ENCODE measurements at places on chromosomes 2 and 18.

GRCh38 chr2:109456776-109457175 is 157.0 kb downstream of the SEPTIN10 start:
- no peak for DNase-seq

DNA sequence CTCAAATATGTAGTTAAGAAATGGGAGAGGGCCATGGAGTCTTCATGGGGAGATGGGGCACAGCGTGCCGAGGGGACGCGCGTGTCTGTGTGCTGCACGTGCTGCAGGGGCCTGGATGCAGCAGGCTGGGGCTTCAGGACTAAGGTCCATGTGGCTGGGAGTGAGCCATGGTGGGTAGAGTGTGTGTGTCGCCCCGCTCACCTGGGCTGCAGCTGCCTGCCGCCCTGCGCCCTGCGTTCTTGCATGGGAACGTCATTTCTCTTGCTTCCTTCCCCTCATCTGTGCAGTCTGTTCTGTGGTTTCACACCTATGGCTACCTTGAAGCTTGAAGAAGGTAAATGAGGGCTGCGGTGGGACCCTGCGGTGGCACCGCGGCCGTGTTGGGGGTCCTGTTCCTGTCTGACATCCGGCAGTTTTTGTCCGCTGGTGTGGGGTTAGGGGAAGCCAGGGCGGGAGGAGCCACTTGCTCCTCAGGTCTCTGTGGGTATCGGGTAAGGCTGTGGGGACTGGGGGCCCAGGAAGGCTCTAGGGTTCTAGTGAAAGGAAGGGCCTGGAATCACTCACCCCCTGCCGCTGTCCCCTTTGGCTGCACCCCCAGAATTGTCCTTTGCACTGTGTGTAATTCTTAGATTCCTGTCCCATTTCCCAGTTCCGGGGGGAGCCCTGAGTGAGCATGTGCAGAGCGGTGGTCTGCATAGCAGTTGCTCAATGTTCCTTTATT is 54.1 kb upstream of the HS6ST1 start:
- DNase-seq, result no peak

DNA sequence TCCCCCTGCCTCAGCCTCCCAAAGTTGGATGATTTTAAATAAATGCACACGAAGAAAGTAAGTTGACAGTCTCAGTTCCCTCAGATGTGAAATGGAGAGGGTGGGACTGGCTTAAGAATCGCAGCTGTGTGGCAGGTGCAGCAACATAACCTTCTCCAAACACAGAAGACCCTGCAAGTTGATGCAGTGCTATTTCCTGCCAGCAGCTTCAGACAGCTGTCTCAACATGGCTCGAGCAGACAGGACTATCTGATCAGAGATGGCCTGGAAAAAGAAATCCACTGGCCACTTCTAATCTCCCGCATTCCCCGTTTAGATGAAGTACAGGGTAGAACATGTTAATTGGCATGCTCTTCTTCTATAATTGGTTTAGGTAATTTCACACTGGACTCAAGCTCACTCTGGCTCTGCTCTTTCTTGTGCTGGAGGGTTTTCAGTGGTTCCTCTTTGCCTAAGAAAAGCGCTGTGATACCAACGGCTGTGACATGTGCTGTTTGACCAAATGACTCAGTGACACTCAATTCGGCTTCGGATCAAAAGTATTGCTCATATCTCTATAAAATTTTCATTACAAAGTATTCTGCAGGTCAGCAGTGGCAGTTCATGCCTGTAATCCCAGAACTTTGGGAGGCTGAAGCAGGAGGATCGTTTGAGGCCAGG is 40.2 kb downstream of the MYOM1 start:
- no peak for DNase-seq

DNA sequence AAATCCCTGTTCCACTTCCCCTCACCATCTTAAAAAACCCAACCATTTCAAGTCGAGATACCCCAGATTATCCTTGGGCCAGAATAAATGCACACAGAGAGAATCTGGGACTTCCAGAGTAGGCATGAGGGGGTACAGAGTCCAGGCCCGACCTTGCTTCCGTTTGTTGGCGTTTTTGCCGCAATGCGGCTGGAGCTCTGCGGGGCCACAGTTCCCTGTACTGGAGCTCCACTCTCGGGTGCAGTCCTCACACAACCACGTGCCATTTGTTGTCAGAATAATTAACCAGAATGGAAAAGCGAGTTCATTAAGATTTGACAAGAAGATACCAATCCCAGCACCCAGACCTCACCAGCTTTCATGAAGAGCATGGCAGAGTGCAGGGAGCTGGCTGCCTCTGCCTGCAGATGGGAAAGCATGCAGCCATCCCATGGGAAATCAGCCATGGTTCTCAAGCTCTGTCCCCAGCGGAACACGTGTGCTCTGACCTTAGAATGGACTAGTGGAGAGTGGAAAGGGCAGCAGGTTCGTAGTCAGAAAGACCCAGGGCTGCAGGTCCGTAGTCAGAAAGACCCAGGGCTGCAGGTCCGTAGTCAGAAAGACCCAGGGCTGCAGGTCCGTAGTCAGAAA is 472.8 kb downstream of the EIPR1 start:
- DNase-seq, result no peak

- DNase-seq, result no peak
Observed at GRCh38 chr2:38178556-38179419, 102.8 kb upstream of the CYP1B1 start.

DNA sequence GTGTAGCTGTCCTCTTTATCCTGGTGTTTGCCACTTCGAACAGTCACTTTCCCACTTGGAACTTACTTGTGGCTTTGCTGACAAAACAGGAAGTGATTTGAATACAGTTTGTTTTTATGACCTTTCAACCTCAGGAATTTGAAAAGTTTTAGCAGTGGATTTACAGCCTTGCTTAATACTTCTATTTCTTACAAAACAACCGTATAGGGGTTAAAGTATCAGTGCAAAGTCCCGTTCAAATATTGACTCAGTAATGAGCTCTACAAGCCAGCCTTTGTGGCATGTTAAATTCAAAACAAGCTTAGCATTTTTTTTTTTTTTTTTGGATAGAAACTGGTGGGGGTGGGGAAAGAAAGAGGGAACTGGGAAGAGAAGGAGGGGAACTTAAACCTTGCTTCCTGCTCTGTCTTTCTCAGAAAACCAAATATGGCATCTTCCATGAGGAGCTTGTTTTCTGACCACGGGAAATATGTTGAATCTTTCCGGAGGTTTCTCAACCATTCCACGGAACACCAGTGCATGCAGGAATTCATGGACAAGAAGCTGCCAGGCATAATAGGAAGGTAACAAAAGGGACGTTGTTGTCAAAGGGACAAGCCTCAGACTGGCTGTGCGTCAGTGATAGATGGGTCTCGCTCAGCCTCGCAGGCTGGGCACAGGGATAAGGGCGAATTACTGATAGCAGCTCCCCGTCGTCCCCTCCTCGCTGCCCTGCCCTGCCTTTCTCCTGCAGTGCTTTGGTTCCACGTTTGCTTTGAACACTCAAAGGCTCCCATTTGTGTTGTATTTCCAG is at the start of gene HNMT:
TSS of gene HNMT (plus strand) at position 408 of the 793 bp plus-strand sequence. CDS start at position 427, 19 bp downstream.
- no peak for DNase-seq

DNA sequence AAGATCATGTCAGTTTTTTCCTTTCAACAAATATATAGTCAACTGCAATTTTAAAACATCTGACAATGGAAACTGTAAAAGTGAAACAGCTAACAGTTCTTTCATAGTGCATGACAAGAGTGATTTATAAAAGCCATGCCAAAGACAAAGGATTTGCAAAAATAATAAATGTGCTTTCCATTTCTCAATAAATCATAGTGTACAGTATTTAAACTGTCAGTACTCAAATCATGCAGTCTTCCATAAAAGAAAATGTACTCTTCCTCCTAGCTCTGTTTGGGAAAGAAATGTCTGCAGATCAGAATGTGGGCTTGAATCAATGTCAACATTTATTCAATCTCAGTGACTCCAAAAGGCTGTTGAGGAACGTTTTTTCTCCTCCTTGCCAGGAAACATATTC is 131.7 kb upstream of the PDE1A start:
- no peak for DNase-seq

- DNase-seq, result peak; percentile 57
Observed at GRCh38 chr2:64609227-64609941, 44.3 kb downstream of the SERTAD2 start.

GRCh38 chr2:84697895-84698294 is 181.6 kb downstream of the DNAH6 start:
- no peak for DNase-seq

GRCh38 chr2:229201521-229201920 is 69.6 kb downstream of the PID1 start:
- DNase-seq, result no peak

GRCh38 chr2:45450634-45451033 is 160.4 kb downstream of the SRBD1 start:
- no peak for DNase-seq

DNA sequence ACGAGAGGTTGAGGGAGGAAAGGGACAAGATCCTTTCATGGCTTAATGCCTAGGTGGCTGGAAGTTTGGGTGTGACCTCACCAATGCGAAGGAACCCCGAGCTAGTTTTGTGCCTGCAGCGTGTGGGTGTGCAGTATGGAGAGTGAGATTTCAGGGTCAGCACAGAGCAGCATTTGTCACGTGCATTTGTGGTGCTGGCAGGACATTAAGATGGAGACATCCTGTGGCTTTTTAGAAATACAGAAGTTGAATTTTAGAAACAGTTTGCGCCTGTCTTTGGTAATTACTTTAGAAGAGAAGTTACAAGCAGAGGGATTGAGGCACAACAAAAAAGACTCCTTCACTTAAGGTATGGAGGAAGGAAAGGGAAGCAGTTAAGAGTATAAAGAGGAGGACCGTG is 258.2 kb upstream of the THUMPD2 start:
- DNase-seq, result no peak

- DNase-seq, result no peak
Observed at GRCh38 chr2:224946895-224947294, 95.4 kb downstream of the DOCK10 start.

DNA sequence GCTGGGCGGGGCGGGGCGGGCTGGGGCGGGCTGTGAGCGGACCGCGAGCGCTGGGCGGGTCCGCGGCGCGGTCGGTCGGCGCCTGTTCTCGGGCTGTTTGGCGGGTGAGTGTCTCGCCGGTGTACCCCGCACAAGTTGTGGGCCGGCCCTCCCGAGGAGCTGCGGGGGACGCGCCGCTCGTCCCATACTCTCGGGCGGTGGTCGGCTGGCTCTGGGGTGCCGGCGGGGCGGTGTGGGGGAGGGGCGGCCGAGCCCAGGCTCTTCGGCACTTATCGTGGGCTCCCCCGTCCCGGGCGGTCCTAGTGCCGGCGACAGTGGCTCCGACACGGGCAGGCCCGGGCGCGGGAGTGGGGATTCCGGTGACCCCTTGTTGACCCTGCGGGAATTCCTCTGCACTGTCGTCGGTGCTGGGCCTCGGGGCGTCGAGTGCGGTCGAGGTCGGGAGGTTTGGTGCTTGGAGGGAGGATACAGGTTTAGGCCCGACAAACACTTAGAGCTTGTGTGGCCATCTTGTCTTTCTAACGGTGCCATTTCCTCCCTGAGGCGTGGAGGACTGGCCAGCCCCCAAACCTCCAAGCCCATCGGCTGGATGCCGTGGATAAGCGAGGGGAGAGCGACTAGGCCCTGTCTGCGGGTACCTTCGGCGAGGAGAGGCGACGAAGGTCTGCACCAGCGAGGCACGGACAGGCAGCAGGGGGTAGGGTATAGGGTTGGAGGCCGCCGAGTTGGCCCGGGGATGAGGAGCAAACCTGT is at the start of gene SEPTIN2:
TSS of gene SEPTIN2 (plus strand) at position 47 of the 753 bp plus-strand sequence. CDS start 8,308 bp downstream, outside the sequence.
- peak; percentile 71 for DNase-seq

GRCh38 chr2:239551206-239551605 is 150.4 kb upstream of the HDAC4 start:
- DNase-seq, result no peak

GRCh38 chr2:43509886-43510285 is 86.0 kb downstream of the THADA start:
- no peak for DNase-seq

GRCh38 chr2:75592888-75593287 is 32.1 kb upstream of the EVA1A start:
- DNase-seq, result no peak

DNA sequence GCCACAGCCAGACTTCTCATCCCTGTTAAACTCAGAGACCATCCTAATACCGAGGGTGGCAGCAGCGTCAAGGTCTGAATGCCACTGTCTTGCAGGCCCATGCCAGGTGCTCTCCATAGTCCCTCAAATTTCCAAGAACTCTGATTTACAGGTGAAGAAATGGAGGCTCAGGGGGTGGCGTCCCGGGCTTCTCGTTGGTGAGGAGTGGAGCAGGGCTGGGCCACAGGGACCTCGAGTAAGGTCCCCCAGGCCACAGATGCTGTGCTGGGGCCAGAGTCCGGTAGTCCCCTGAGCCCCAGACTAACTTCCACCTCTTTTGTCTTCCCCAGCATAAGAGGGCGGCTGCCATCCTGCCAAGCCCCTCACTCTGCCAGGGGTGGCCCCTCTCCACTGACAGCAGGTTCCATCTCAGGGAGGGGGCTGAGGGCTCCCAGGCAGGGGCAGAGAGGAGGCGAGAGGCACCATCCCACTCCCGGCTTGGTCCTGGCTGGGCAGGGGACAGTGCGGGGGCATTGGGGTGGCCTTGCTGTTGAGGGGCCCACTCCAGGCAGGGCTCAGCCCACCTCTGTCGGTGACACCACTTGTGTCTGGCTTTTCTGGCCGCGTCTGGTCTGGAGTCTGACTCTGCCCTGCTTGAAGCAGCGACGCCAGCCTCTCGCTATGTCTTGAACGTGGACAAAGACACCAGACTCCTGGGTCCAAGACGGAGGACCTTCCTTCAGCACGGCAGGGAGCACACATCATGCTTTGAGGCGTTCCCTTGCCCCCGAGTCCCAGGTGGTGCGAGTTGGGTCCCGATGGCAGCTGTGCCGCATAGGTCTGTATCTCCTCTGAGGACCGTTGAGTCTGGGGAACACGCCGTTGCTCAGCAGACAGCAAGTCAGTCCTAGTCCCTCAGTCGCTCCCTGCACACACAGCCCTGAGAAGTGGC is 15.9 kb upstream of the KLHL30 start:
- no peak for DNase-seq

DNA sequence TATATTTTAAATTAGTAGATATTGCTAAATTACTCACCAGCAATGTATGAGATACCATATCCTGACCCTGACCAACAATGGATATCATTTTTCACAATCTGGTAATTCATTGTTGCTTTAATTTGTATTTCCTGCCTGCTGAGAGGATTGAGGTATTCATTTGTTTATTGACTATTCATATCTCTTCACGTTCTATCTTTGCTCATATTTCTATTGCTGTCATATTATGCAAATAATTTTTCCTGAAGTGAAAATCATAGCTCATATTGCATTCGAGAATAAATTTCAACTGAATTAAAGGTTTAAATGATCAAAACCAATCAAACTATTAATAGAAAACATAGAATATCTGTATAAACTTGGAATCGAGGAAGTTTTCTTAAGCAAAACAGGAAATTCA is 31.0 kb downstream of the INO80D start:
- DNase-seq, result no peak

DNA sequence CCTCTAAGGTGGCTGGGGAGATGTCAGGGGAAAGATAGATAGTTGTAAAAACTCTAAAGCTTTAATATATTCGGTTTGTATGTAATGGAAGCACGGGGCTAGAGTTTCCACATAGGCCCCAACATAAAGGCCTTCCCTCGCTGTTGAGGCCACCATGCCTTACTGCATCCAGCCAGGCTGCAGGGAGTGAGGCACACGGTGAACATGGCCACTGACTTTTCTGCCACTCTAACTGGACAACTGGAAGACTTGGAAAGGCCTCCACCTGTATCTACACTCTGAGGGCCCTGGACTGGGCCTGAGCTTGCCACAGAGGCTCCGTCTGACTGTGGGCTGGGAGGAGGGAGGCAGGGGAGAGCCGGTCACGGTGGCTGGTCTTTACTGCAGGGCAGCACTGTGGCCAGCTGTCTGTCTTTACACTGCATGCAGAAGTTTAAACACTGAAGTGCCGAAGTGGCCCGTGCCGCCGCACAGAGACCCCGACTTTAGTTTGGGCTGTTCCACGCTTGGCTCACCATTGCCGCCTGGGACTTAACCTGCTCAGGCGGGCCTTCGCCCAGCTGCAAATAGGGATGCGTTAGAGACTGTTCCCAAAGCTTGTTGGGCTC is 66.7 kb downstream of the EMILIN2 start:
- DNase-seq, result no peak

All from activated T-helper 9 cell treated with anti-CD3 and anti-CD28 coated beads, Interleukin-2, amount 50 U/mL, for 16 hours (primary cell).